Stimulated activated CD4-positive, alpha-beta T cell treated with anti-CD3 and anti-CD28 coated beads, Interleukin-15, amount 100 ng/mL, for 24 hours (primary cell): ENCODE measurements at places on chromosomes 3 and 15.

DNA sequence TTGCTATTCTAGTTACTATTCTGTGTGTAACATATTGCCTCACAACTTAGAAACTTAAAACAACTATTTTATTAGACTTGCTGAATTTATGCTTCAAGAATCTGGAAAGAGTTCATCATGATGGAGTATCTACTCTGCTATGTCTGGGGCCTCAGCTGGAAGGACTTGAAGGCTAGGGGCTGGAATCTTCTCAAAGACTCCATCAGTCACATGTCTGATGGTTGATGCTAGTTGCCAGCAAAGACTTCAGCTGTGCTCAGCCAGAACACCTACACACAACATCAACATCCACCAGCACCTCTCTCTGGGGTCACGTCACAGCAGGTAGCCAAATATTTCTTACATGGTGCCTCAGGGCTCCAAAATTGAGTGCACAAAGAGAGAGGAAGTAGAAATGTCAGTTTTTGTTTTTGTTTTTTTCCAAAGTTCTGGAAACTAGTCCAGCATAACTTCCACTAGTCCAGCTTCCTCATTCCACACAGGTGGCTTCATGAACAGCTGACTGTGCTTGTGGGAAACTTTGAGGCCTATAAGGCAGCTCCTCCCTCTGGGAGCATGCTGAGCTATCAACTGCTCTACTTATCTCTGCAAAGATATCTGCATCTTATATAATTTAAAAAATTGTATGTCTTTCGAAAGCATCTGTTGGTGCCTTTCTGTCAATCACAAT lies 325.4 kb upstream of the AGTR1 start:
- DNase-seq, result no peak

DNA sequence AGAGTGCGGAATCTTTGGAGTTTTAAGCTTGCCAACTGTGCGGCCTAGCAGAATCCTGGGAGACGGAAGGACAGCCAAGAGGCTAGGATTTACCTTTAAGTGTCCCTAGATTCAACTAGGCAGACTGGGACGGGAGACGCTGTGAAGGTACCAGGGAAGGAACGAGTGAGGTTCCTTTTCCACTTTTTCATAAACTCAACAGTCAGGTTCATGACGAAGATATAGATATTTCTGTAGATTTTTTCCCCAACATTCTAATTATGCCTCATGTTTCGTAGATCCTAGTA lies 564 bp upstream of the GABPB1 start:
- no peak for DNase-seq

DNA sequence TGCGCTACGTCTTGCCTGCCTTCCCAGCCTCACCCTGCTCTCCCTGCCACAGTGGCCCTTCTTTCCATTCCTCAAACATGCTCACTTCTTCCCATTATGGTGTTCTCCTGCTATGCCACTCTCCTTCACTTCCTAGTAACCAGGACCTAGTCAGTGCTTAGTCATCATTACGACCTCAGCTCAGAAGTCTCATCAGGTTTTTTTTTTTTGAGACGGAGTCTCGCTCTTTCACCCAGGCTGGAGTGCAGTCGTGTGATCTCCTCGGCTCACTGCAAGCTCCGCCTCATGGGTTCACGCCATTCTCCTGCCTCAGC lies 149.5 kb downstream of the GREM1 start:
- DNase-seq, result no peak

DNA sequence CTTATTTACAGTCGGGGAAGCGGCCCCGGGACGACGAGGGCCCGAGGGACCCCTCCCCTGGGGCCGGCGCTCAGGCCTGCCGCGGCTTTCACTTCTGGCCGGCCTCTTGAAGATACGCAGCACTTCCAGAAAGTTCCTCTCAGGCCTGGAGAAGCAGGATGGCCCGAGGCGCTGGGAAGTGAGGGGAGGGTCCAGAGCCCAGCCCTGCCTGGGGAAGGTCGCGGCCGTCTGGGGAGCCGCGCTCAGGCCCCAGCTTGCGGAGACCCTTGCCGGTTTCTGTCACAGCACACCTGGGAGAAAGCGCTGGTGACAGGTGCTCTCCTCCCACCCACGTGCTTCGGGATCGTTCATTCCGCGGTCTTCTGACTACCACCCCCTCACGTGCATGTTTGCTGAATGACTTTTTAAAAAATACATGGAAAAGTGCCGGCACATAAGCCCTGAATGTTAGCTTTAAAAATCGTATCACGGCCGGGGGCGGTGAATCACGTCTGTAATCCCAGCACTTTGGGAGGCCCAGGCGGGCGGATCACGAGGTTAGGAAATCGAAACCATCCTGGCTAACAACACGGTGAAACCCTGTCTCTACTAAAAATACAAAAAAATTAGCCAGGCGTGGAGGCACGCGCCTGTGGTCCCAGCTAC lies 727 bp upstream of the TM2D3 start:
- DNase-seq, result peak; percentile 26

GRCh38 chr15:60901647-60902046 lies 327.5 kb downstream of the RORA start:
- peak; percentile 23 for DNase-seq

GRCh38 chr15:35583863-35584528 lies 38.0 kb upstream of the DPH6 start:
- no peak for DNase-seq

DNA sequence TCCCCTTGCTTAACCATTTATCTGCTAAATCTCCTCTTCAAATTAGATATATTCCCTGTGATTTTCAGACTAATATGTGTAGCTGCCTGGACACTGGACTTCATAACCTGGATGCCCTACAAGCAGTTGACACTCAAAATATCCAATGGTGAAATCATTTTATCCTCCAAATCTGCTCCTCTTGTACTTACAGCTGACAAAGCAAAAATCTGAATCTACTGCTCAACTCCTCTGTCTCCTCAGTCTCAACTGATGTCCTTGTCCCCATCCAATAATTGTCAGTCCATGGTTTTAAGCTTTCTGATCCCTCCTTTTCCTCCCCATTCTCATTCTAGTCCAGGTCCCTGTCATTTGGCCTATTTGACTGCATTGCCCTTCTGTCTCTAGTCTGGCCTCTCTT lies 411.8 kb downstream of the TBC1D5 start:
- DNase-seq, result no peak
